ENCODE measurements at places on chromosomes 5 and 9. TPM values are rescaled to one million over a fixed set of nuclear protein-coding genes. Genes with fewer than 3 reads are reported as not detected.

- DNase-seq = no peak
These were observed 117.7 kb downstream of the MARCHF3 start for GRCh38 chr5:126912616-126913200.

- no peak for DNase-seq
These were observed 36.2 kb downstream of the SNX18 start for GRCh38 chr5:54553659-54554207.

- DNase-seq = no peak
These were observed 320.6 kb downstream of the PJA2 start for GRCh38 chr5:109089191-109089590.

DNA sequence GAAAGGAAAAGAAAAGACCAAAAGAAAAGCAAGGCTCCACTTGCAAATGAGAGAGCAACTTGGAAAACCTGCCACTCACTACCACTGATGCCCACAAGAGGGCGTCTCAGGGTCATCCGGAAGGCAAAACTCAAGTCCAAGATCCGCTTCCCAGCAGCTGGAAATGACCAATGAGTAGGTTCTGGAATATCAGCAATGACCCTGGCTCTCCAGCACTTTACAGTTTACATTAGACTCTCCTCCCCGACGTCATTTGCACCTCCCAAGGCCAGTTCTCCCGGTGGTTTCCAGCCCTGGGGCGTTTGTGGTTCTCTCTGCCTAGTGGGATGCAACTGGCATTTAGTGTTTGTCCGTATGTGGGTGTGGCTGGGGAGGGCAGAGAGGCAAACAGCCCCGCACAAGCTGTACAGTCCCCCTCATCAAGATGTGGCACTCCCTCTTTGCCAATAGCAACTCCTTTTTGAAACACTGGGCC is 193.8 kb upstream of the ZNF618 start:
- peak; percentile 95 for DNase-seq

DNA sequence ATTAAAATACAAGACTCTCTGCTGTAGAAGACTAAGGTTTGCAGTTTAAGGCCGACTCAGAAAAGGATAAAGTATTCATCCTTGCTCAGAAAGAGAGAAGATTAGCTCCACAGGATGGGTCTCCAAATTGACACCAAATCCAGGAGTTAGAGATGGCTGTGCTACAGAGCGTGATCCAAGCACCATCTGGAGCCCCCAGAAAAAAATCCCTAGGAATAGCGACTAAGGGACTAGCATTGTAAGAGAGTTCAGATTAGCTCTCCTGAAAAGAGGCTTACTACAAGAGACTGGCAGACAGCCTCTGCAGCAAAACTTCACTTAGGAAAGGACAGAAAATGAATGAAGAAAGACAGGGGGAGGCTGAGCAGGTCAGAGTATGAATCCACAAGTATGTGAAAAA is 3.7 kb downstream of the SIL1 start:
- DNase-seq = no peak

- DNase-seq = no peak
These were observed 375.6 kb downstream of the ICE1 start for GRCh38 chr5:5798041-5798440.

DNA sequence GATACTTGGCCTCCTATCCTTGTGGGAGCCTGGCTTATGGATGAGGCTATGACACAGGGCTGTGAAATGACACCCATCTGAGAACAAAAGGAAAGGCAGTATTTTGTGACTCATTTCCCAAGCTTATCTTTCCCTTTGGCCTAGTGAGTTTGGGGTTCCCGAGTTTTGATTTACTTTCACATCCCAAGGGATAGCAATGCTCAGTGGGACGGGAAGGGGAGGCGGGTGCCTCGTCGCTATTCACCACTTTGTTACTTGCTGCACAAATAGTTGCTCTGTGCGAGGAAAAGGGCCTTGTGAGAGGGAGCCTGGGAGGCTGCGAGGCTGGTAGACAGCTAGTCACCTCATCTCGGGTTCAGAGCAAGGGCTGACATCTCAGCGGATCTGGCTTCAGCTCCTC is 59.1 kb upstream of the ENTREP1 start:
- peak; percentile 14 for DNase-seq

- DNase-seq = no peak
These were observed 67.2 kb upstream of the CD180 start for GRCh38 chr5:67263656-67264408.

- DNase-seq = no peak
These were observed 21.0 kb downstream of the ESM1 start for GRCh38 chr5:54964405-54964804.

- peak; percentile 73 for DNase-seq
These were observed 9.6 kb downstream of the LMX1B start for GRCh38 chr9:126623314-126623666.

GRCh38 chr5:149407323-149408251 is 28.5 kb upstream of the IL17B start:
- peak; percentile 88 for DNase-seq

DNA sequence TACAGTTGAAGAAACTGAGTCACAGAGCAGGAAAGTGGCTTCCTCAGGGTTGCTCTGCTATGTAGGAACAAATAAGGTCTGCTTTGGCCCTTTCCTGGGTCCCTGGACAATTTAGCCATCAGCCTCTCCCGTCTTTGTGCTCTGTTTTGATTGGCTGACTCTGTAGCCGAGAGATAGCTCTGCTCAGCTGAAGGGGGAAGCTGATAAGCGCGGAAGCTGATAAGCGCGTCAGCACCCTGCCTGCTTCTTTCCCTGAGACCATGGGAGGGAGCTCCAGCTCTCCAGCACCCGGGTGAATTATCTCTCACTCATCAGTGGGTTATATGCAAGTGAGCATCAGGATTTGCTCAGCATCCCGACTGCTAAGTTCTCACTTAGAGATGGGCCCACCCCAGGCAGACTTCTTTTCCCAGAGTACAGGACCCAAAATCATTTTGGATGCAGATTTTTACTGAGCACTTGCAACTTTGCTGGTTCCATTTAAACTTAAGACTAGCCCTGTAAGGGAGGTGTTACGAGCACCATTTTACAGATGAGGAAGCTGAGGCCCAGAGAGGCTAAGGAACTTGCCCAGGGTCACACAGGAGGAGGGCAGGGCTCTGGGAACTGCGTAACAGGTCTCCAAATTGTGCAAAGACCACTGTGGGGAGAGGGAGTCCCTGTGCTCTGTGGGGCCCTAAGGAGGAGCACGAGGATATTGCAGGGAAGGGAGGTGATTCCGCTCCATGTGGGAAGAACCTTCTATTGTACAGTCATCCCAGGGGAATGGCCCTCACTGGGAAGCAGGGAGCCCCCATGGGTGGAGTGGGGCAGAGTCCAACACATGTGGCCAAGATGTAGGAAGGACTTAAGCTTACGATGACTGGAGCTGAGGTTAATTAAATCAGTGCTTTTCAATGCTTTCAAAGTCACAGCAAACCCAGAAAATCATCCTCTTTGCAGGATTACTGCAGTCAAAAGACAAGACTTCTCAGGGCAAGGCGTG is 83.7 kb upstream of the ORM1 start:
- DNase-seq = peak; percentile 91

- no peak for DNase-seq
These were observed 52.9 kb downstream of the MYO10 start for GRCh38 chr5:16883176-16883575.

- no peak for DNase-seq
These were observed 43.2 kb downstream of the SH3TC2 start for GRCh38 chr5:149019679-149020078.

- DNase-seq = peak; percentile 93
These were observed 2.5 kb upstream of the SPRY4 start for GRCh38 chr5:142327111-142327842.

DNA sequence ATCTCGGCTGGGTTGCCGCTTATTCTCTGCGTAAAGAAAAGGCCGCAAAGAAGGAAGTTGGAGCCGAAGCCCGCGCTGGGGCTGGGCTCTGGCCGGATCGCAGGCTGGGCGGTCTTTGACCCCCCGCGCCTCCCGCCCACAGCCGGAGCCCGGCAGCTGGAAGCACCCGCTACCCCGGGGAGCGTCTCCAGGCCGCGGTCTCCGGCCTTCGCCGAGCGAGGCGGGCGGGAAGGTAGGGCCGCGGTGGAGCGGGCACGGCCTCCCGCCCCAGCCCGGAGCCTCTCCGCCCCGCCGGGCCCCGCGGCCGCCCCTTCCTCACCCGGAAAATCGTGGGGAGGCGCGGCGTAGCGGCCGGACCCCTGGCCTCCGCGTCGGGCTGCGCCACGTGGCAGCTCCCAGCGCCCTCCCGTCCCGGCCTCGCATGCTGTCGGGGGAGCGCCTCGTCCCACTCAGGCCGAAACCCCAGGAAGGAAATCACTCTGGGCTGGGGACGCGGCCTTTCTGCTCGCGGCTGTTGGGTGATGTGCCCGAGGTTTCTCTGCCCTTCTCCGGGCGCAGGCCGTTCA is 12.0 kb downstream of the FOXD1 start:
- no peak for DNase-seq

- DNase-seq = no peak
These were observed 4.8 kb downstream of the NR2F1 start for GRCh38 chr5:93587597-93588351.

DNA sequence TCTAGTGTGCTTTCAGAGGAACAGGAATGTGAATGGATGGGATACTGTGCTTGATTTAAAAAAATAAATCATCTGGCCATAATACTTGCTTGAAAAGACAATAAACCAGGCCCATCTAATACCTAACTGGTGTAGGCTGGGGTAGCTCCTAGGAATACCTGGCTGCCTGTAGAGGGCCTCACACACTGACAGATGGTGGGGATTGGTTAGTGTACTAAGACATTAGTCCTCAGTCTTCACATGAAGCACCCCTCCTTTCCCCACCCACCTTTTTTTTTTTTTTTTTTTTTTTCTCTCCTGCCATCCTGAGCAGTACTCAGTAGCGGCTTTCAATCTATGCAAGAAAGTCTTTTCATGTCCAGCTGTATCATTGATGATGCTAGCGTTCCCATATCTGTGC is 130.5 kb downstream of the ADGRV1 start:
- no peak for DNase-seq

- DNase-seq = no peak
These were observed 29.5 kb upstream of the SMAD5 start for GRCh38 chr5:136103118-136103517.

DNA sequence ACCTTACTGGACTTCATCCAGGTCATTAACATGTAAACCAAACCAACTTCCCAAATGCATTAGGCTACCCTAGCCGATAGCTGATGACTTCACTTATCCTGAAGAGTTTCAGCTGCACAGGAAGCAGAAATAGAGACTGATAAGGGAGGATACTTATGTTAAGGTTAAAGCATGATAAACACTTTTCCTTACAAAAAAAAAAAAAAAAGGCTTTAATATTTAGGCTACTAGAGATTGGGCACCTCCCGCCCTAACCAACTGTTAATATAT is 1.6 kb upstream of the MEF2C start:
- peak; percentile 65 for DNase-seq

GRCh38 chr9:89312222-89312571 is 1.2 kb downstream of the CKS2 start:
- DNase-seq = no peak

DNA sequence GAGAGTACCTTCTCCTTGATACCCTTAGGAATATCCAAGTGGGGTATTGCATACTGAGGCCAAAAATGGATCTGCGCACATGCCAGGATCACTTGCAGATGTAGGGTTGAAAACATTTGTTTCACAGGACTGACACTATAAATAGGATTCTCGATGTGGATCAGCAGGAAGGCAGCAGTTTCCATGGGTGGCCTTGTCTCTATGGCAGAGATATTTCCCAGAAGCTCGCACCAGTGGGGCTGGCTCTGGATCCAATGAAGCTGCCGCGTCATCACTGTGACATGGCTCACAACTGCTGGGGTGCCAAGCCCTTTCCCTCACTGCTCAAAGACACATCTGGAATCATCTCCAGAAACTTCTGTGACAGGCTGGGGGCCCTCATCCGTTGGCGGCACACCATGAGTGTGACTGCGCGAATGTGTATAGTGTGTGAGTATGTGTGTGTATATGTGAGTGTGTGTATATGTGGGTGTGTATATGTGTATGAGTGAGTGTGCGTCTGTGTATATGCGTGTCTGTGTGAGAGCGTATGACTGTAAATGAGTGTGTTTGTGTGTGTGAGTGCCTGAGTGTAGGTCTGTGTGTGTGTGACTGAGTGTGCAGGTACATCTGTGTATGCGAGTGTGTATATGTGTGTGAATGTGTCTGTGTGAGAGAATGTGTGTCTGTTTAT is 182.5 kb downstream of the GAS1 start:
- no peak for DNase-seq

- DNase-seq = no peak
These were observed 329.2 kb upstream of the CCNH start for GRCh38 chr5:87741881-87742280.

GRCh38 chr5:6458833-6459232 is 10.2 kb downstream of the UBE2QL1 start:
- no peak for DNase-seq

GRCh38 chr9:129401623-129402370 is 219.1 kb downstream of the C9orf50 start:
- peak; percentile 58 for DNase-seq

DNA sequence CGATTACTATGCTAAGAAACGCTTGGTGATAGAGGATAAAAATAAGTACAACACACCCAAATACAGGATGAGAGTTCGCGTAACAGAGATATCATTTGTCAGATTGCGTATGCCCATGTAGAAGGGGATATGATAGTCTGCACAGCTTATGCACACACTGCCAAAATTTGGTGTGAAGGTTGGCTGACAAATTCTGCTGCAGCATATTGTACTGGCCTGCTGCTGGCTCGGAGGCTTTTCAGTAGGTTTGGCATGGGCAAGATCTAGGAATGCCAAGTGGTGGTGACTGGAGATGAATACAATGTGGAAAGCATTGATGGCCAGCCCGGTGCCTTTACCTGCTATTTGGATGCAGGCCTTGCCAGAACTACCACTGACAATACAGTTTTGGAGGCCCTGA is 208.4 kb downstream of the PDZD2 start:
- DNase-seq = no peak

CDKN2A gene
- total RNA-seq = 32.1 TPM

RPL37 gene
- 385 TPM for total RNA-seq

ZNF462 gene
- total RNA-seq = 9.8 TPM

SPINK1 gene
- not detected for total RNA-seq

CDH18 gene
- total RNA-seq = 0.36 TPM

PRSS3 gene
- 3.5 TPM for total RNA-seq

RNF180 gene
- 12.7 TPM for total RNA-seq

PDE6A gene
- total RNA-seq = under 0.01 TPM
